ENCODE measurements at places on chromosomes 5 and 9.

GRCh38 chr9:5714501-5715401 lies 85.8 kb downstream of the RIC1 start:
- no peak for DNase-seq

- DNase-seq, result no peak
Measured at GRCh38 chr5:97112230-97112629, 30.2 kb downstream of the LIX1 start.

GRCh38 chr5:67447732-67448131 lies 251.1 kb upstream of the CD180 start:
- no peak for DNase-seq

DNA sequence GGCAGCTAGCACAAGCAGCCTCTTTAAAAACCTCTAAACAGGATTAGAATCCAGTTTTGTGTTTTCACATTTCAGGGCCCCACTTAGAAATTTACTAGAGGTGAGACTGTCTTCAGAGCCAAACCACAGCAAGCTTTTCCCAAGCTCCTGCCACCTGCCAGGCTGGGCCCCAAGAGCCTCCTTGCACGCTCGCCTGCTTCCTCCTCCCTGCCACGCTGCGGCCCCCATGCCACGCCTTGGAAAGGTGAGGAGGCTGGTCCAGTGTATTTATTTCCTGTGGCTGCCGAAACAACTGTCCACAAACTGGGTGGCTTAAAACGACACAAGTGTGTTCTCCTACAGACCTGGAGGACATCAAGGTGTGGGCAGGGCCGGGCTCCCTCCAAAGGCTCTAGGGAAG lies 43.4 kb downstream of the NKX2-5 start:
- DNase-seq, result no peak

- DNase-seq, result no peak
Measured at GRCh38 chr9:27192291-27192960, 83.4 kb downstream of the TEK start.
